Kasumi-1 (cell line): ENCODE measurements at places on chromosomes 6 and 20.

GRCh38 chr20:50366270-50367103 lies 143.7 kb upstream of the PTPN1 start:
- DNase-seq: peak; percentile 45

- peak; percentile 33 for DNase-seq
These were observed 91.2 kb upstream of the SIRPA start for GRCh38 chr20:1803932-1804501.

GRCh38 chr20:16395366-16395765 lies 177.9 kb downstream of the KIF16B start:
- DNase-seq: no peak

GRCh38 chr6:34112126-34112525 lies 33.8 kb downstream of the GRM4 start:
- no peak for DNase-seq

DNA sequence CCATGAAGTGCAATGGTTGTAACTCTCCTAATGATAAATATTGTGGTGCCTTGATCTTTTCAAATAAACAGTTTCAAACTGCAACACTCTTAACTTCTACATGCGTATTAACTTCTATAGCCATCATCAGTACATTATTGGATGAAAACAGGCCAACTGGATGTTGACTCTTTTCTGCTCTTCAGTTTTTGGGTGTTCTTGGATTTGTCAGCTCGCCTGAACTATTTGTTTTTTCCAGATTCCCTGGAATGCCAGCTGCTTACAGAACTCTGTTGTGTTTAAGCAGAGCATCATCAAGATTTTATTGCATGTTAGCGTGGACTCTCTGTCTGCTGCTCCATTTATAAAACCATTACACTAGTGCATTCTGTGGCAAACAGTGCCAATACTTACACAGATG lies 626.1 kb downstream of the HDGFL1 start:
- no peak for DNase-seq

DNA sequence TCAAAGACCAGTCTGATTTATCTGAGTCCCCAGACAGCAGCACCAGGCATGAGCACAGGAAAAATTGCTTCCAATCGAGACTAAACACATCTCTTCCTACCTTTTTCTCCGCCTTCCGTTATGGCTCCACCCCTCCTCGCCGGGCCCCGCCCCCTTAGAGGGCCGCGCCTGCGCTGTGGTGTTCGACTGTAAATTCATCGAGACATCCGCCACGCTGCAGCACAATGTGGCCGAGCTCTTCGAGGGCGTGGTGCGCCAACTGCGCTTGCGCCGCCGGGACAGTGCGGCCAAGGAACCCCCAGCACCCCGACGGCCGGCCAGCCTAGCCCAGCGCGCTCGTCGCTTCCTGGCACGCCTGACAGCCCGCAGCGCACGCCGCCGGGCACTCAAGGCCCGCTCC lies 8.9 kb downstream of the REM1 start:
- no peak for DNase-seq

DNA sequence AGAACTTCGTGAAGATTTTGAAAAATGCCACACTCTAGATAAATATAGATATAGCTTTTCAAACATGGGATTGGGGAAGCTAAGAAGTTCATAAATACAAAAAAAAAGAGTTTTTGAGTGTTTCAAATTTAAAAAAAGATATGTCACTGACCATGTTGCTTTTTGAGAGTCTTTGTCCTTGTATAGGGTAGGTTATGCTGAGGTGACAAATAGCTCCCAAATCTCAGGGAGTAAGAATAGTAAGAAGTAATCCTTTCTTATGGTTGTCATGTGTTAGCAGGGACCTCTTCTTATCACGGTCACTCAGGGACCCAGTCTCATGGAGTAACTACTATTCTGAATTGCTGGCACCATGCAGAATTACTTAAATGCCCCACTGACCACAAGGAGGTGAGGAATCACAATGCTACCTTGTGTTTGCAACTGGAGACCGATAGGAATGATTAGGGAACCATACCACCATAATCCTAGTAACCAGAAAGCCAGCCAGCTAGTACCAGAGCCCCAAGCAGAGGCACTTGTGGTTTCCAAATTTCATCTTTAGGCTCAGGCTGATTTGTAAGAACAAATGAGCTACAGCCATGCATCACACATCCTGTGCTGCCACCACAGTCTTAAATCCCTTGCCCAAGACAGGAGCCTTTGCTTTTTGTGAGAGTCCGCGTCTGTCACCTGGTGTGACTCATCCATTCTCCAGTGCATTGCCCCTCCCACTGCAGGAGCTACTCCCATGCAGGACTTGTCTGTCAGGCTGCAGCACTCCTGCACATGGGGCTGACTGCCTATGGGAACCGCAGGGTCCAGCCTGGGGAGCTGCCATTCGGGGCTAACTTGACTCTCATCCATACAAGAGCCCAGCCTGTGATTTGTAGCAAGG lies 42.4 kb upstream of the ADGRF4 start:
- no peak for DNase-seq

GRCh38 chr6:30839671-30840070 lies 44.6 kb upstream of the DDR1 start:
- DNase-seq: no peak

GRCh38 chr6:128235556-128235955 lies 284.8 kb downstream of the PTPRK start:
- no peak for DNase-seq

- no peak for DNase-seq
These were observed 50.3 kb downstream of the OLIG3 start for GRCh38 chr6:137443901-137444300.

DNA sequence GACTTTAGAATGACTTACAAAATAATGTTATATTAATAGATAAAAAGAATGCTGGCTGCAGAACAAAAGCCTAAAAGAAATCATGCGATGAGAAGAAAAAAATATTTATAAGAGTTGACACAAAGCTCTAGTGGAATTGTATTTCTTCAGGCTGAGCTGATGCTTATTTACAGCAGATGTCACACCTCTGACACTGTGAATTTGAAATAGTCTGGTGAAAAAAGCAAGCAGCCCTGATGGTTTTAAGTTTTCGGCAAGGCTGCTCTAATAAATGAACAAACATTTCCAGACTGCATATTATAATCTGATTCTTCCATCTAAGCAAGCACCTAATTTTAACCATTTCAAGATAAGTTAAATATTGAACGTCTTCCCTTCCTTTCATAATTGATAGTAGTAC lies 109.9 kb downstream of the LIN28B start:
- DNase-seq: no peak

GRCh38 chr6:116779573-116780164 lies 14.2 kb upstream of the FAM162B start:
- DNase-seq: peak; percentile 72

- DNase-seq: peak; percentile 81
These were observed 17.0 kb downstream of the UQCC2 start for GRCh38 chr6:33694401-33694931.

GRCh38 chr6:28525496-28526039 lies at the start of gene GPX5:
Gene GPX5, plus strand, starts transcription at chr6:28525881. Its CDS starts 133 bp downstream, at chr6:28526014.
- no peak for DNase-seq

GRCh38 chr20:13322198-13322597 lies 101.1 kb downstream of the ISM1 start:
- DNase-seq: no peak

DNA sequence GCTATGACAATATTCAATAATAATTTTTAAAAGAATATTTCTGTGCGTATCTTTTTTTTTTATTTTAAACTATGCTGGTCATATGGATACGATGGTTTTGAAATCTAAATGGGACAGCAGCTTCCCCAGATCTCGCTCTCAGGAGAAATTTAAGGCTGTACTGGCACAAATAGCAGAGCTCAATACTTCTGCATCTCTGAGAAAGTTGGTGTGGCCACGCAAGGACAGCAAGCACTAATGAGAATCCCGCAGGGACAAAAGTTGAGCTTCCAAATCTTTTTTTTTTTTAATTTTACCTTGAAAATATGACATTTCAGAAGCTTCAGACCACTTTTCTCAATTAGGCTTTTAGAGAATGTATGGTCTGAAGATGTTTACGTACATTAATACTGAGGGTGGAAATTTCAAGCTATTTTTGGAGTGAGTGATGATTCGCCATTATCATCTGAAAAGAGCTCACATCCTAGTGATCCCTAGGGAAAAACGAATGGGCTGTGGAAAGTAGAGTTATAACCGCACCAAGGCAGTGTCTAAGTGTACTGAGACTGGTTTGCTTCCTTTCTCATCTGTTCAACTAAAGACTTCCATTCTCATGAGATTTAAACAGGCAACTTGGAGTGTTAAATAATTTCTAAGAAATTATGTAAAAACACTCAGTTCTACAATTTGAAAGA lies 840.0 kb downstream of the C6orf118 start:
- DNase-seq: no peak

- no peak for DNase-seq
These were observed 78.8 kb upstream of the RALY start for GRCh38 chr20:33914919-33915318.

- DNase-seq: no peak
These were observed 22.5 kb downstream of the ARHGAP40 start for GRCh38 chr20:38624084-38624483.

DNA sequence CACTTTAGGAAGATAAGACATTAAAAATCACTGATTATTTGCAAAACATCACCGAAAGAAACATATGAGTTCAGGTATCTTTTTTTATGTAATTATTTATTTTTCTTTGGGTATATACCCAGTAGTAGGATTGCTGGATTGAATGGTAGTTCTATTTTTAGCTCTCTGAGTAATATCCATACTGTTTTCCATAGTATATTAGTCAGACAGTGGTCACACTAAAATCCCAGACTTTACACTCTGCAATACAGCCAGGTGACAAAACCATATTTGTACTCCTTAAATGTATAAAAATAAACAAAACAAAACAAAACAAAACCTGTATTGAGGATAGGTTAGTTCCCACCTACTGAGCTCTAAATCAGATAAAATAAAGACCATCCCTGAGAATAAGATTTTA lies 1024.3 kb upstream of the EYS start:
- DNase-seq: no peak

DNA sequence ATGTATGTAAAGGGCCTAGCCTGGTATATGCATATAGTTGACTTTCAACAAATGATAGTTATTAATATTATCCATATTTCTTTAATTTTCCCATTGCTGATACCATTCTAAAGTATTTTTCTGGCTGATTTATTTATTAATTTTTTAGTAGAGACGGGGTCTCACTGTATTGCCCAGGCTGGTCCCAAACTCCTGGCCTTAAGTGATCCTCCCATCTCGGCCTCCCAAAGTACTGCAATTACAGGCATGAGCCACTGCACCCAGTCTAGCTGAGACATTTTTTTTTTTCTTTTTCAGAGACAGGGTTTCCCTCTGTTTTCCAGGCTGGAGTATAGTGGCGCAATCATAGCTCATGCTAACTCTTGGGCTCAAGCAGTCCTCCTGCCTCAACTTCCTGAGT lies 29.8 kb upstream of the MROH8 start:
- no peak for DNase-seq

DNA sequence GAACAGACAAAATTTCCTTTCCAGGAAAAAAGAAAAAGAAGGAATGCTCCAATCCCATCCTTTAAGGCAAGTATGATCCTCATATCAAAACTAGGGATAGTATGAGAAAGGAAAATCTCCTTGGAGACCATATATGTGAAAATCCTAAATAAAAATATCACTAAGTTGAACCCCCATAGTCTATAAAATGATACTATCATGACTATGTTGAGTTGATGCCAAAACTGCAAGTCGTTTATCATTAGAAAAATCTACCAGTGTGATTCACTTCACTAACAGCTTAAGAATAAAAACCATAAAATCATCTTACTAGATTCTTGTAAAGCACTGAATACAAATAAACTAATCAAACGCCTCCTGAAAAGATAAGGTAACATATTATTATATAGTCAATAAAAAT lies 76.6 kb upstream of the STXBP5 start:
- DNase-seq: no peak

DNA sequence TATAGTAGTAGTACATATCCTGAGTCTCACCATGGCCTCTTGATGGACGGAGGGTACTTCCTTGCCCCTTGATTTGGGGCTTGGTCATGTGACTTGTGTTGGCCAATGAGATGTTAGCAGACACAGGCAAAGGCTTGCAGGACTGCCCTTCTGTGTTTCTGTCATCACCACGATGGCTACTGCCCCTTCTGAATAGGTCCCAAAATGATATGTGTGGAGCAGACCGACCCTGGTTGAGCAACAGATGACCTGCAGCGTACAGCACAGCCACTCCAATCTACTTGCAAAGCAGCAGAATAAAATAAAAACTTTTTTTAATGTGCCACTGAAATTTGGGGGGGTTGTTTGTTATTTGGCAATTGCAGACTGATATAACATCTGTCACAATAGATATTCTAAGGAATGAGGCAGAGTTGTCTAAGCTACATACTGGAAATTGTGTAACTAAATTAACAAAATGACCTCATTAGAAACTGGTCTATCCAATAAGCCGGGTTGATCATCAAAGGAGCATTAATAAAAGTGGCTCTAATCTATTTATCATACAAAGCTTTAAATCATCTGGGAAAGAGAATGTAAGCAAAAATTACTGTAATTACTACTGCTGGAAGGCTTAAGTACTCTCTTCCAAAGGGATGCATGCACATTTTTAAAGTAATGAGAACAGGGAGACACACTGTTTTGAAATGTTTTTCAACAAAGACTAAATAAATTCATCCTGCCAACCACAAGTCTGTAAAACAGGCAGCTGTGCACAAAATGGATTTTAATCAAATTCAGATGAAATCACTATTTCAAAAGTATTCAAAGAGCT lies 209.5 kb downstream of the KIF16B start:
- no peak for DNase-seq

- no peak for DNase-seq
These were observed 38.2 kb downstream of the MDFI start for GRCh38 chr6:41676431-41676830.

- no peak for DNase-seq
These were observed 25.5 kb downstream of the GNAS start for GRCh38 chr20:58877976-58878360.

DNA sequence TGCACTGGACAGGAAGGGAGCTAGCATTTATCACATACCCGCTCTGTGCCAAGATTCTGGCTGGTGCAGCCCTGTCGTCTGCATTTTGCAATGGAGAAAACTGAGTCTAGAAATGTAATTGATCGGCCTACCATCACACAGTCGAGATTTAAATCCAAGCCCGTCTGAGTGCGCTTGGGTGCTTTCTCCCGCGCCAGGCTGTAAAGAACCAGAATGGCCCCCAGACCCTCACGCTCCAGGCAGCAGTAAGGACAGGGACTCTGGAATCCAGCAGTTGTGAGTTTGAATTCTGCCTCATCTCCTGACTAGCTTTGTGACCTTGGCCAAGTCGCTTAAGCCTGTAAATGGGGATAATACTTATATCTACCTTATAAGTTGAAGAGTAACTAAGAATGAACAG lies 10.8 kb downstream of the DYNLRB1 start:
- no peak for DNase-seq

GRCh38 chr20:57670288-57671071 lies 39.3 kb downstream of the PMEPA1 start:
- no peak for DNase-seq
